ENCODE measurements at places on chromosomes 16 and 17.

DNA sequence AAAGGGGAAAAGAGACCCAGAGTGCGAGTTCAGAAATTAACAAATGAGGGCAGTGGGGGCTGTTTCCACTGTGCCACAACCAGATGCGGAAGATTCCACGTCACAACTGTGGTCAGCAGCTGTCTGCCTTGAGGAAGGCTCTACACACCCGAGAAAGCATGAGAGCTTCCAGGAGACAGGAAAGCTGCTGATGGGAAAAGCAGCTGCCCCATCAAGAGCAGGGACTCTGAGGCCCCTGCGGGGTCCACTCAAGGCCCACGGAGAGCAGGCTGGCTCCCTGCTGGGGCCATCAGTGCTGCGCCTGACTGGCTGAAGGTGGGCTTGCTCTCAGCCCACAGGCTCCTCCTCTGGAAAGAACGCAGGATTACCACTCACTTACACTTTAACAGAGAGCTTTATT is 14.8 kb upstream of the TRAP1 start:
- no peak for DNase-seq

- no peak for DNase-seq
Observed at GRCh38 chr16:69465083-69465721, 40.8 kb downstream of the CYB5B start.

DNA sequence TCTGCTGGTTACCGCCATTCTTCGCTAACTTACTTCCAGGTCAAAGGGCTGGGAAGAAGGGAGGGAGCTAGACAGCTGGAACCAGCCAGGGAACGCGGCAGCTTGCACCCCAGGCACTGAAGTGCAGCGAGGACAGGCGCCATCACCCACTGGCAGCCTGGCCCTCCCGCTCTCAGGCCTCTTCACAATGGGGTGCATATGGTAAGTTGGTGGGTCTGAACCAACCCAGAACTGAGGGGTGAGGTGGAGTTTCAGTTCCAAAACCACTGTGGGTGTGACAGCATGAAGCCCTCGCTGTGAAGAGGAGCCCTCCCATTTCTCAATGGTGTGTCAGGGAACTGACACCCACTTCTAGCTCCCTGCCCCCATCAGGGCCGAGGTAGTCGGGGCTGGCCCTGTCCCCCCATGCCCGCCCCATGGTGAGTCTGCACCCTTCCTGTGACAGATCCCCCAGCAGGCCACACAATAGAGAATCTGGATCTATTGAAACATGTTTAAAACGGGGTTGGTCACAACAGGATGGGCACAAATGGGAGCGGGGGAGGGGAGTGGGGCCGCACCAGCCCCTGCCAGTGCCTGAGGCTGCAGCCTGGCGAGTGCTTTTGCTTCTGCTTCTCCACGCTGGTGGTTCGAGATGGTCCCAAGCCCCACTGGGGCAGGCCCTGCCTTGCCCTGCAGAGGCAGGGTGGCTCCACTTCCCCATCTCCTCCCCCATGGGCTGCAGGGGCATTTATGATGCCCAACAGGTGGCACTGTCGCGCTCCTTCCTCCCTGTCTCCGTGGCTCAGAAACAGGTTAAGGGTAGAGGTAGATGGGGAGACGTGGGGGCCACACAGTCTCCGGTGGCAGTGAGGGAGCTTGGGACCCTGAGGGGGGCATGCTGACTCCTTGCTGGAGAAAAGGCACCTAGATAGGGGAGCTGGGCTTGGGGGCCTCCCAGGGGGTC is 2.3 kb downstream of the LIMD2 start:
- DNase-seq = no peak

DNA sequence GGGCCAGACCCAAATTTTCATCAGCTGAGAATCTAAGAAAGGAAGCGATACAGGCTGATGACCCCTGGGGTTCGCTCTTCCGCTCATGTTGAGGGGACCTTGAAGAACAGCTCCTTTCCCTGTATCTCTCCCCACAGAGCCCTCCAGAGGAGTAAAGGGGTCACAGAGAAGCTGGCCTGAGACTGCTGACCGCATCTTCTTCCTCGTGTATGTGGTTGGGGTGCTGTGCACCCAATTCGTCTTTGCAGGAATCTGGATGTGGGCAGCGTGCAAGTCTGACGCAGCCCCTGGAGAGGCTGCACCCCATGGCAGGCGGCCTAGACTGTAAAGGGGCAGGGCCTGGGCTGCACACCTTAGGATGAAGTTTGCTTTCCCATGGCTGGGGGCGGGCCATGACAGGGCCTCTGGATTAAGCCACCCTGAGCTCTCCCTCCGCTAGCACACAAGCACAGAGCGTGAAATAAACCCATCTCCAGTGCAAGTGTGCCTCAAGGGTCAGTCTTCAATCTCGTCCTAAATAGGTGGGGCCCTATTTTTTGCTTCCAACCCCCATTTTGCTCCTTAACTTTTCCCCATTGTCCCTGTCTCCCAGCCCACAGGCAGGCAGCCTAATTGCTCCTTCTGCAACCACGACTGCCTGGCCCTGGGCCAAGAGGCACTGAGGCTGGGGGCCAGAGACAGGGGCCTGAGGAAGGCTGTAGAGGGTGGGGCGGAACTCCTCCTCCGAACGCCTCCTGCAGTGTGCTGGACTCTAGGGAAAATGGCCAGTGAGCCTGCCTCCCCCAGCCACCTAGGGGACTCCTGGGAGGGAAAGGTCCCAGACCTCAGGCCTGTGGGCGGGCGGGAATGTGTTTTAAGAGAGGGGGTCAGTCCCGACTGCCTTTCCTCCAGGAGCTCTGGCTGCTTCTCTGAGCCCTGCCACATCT is 3.6 kb downstream of the ZACN start:
- DNase-seq = no peak

- DNase-seq = no peak
Observed at GRCh38 chr16:30581457-30581856, 4.0 kb downstream of the ZNF785 start.

GRCh38 chr17:62717589-62717855 is 90.1 kb downstream of the MRC2 start:
- DNase-seq = no peak

- DNase-seq = no peak
Observed at GRCh38 chr17:28498652-28499363, 7.3 kb upstream of the FOXN1 start.

DNA sequence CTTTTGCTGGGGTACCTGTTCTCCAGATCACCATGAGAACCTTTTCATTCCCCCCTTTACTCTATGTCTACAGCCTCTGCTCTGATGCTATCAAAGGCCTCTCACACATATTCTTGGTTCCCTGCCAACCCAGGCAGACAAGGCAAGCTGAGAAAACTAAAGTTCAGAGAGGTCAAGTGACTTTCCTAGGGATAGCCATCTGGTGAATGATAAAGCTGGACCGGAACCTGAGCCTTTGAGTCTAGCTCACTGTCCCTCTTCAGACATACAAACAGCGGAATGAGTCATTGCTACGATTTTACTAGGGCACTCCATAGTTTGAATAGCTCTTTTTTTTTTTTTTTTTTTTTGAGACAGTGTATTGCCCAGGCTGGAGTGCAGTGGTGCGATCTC is 73.3 kb downstream of the XYLT1 start:
- DNase-seq = peak; percentile 15

- no peak for DNase-seq
Observed at GRCh38 chr17:17198281-17198680, 7.9 kb downstream of the PLD6 start.

DNA sequence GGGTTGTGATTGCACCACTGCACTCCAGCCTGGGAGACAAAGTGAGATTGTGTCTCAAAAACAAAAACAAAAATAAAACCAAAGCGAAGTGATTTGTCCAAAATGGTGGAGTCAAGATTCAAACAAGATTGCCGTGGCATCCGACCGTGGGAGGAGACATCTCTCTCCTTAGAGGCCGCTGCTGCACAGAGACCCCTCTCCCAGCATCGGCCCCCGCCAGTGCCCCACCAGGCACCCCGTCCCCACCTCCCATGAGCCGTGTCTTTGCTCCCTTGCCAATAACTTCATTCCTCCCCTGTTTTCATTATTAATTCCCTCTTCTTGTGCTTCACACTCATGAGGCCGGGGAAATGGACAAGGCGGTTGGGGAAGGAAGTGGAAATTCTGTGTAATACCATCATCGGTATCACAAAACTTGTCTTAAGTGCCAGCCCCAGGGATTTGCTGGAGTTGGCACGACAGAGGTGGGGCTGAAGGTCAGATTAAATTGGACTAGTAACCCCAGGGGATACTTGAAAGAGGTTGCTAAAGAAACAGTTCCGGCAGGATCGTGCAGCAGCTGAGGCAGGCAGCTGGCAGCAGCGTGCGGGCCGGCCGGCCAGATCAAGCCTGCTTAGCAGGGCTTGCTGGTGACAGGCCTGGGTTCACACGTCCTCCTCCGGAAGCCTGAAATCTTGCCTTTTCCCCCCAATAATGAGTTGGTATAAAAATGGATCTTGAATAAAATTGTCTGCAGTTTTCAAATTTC is 66.8 kb downstream of the RTN4RL1 start:
- no peak for DNase-seq

DNA sequence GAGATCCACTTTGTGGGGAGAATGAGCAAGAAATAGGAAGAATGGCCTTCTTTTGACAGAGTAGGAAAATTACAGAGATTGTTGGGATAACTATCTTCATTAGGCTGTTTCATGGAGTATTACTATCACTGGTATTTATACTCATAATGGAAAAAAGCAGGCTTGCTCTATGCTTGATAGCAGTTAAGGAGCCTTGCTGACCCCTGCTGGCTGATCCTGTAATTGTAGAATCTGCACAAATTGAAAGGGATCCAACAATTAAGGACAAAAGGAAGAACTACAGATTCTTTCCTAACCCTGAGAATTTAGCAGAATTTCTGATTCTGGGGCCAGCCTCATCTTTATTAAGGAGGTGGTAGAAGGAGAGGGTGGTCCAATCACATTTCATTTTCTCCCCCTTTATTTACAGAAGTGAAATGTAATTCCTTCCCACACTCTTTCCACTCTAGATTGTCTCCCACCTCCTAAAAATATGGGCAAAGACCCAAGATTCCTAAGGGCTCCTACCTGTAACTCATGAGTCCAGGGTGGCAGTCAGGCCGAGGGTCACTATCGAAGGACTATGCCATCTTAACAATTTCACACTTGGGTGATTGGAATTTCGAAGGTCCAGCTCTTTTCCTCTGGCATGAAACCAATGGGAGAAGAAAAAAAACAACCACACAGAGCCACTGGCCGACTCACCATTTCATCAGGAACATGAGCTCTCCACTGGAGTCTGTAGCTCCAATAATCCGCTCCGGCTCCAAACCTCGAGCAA is 26.3 kb downstream of the NFE2L1 start:
- DNase-seq = peak; percentile 69

DNA sequence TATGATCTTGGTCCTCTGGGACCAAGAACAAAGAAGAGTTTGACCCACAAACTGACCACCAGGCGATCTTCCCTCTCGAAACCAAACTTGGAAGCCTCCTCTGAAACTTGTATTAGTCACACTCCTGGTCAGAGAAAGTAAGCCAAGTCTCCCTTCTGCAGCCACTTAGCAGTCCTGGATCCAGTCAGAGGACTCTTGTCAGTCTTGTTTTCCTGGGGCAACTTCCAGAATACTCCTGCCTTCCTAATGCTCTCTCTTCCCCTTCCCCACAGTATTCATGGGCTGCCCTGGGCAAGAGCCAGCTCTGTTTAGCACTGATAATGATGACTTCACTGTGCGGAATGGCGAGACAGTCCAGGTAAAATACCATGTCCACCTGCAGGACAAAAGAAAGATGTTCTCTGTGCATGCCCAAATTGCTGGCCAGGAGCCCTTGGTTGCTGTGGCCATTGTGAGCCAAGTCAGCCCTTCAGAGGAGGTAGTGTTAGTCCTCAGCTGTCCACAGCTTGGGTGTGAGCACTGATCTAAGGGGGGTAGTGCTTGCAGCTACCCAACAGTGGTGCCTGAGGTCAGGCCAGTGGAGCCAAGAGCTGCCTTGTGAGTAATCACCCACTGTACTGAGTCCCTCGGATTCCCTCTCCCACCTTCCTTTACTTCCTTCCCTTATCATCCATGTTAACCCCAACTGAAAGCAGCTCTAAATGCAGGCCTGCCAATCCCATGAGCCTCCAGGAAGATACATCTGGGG is 31.2 kb downstream of the CDH3 start:
- no peak for DNase-seq

DNA sequence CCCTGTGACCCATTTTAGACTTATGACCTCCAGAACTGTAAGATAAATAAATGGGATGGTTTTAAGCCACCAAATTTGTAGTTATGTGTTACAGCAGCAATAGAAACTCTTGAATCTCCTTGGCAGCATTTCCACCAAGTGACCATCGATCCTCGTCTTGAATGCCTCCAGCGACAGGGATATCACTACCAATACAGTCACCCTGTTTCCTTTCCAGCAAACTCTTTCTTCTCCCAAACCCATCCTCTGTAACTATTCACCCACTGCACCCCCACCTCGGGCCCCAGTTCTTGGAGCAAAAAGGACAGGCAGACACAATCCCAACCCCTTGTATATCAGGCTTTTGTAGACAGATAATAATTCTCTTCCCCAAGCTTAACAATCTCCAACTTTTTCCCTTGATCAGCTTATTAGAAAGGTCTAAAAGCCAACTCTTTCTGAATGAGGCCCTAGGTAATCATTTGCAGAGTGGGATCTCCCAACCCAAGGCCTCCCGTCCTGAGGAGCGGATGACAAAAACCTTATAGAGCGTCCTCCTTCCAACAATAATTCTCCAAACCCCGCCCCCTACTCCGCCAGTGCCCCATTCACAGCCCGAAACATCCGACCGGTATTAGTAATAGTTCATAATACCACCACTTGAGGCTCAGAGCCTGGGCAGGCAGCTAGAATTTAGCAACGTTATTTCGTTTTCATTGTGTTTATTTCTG is 14.7 kb upstream of the PLLP start:
- peak; percentile 90 for DNase-seq

GRCh38 chr16:27205423-27206065 is 2.2 kb downstream of the KDM8 start:
- no peak for DNase-seq

GRCh38 chr16:87845213-87845612 is 24.1 kb downstream of the SLC7A5 start:
- no peak for DNase-seq

Data from skin of body (tissue), 3 donors.